Effector memory CD8-positive, alpha-beta T cell (primary cell): ENCODE measurements at places on chromosomes 6 and 20.

- no peak for DNase-seq
- H3K27me3 ChIP-seq = no peaks in the 10 kb centered on the region
- no peak overlapping the region for H3K4me3 ChIP-seq
- H3K27ac ChIP-seq = no peak overlapping the region
These were observed 101.6 kb downstream of the RAMACL start for GRCh38 chr6:166484863-166485262.

DNA sequence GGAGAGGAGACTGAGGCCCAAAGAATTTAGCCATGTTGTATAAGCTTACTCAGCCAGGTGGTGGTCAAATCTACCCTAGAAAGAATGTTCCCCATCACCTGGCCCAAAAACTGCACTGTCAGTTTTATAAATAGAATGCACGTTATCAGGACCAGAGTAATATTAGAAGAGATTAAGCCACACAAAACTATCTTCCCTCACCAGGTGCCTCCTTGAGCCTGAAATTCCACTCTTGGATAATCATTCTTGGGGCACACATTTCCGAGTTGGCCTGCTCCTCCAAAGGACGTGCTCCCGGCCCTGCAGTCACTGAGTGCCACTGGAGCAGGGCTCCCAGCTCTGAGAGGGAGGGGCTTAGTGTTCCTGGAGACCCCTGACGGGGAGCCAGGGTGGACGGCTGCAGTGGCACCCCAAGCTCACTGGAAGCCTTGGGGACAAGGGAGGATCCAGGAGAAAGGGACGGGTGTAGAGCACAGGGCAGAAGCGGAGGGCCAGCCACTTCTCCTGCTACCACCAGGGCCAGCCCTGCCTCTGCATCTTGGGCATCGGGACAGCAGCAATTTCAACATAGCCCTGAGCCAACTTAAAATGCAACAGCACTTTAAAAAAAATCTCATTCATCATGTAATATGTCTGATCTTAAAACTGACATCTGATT, 160.8 kb upstream of the QKI start:
- H3K36me3 ChIP-seq = no peaks in the 10 kb centered on the region
- no peak overlapping the region for H3K4me3 ChIP-seq
- H3K4me1 ChIP-seq = no peaks in the 10 kb centered on the region
- no peak overlapping the region for H3K27ac ChIP-seq
- no peaks in the 10 kb centered on the region for H3K27me3 ChIP-seq

GRCh38 chr20:50484271-50484976, 25.8 kb upstream of the PTPN1 start:
- H3K36me3 ChIP-seq = peaks cover 7% of the 10 kb centered on the region
- peak overlapping the region; percentile 76 for H3K4me3 ChIP-seq
- no peak for DNase-seq
- H3K27me3 ChIP-seq = no peaks in the 10 kb centered on the region
- peaks cover 13% of the 10 kb centered on the region for H3K4me1 ChIP-seq

DNA sequence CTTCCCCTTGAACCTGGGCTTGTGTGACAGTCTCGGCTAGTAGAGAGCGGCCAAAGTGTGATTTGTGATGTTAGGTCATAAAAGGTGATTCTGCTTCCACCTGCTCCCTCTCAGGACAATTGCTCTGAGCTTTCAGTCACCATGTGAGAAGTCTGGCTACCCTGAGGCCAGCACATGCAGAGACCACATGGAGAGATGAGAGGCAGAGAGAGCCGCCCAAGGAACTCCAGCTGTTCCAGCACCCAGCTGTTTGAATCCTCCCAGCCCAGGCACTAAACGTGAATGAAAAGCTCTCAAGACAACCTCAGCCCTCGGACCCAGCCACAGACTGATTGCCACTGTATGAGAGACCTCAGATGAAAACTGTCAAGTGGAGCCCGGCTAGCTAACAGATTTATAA, 143.4 kb upstream of the EEF1E1 start:
- DNase-seq = no peak
- peaks cover 4% of the 10 kb centered on the region for H3K36me3 ChIP-seq
- H3K4me3 ChIP-seq = no peak overlapping the region
- H3K27me3 ChIP-seq = peaks cover 38% of the 10 kb centered on the region
- H3K4me1 ChIP-seq = no peaks in the 10 kb centered on the region

- no peak overlapping the region for H3K4me3 ChIP-seq
- H3K4me1 ChIP-seq = no peaks in the 10 kb centered on the region
- no peak for DNase-seq
- H3K27ac ChIP-seq = no peak overlapping the region
- no peaks in the 10 kb centered on the region for H3K27me3 ChIP-seq
These were observed 227.0 kb downstream of the BMP2 start for GRCh38 chr20:6994452-6994851.

DNA sequence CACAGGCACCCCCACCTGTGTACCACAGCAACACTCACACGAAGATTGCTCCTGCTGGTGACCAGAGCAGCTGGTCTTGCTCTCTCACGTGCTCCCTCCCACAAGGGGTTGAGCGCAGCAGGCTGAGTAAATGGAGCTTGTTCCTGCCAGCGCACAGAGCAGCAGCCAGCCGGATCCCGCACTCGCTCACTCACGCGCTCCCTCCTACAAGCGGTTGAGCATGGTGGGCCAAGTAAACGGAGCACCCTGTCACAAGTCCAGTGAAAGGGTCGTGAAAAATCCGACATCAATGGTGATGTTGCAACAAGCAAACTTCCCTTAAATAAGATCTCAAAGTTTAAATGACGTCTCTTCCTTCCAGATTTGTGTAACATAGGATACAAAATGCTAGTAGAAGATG, 313.7 kb downstream of the FOXC1 start:
- no peaks in the 10 kb centered on the region for H3K27me3 ChIP-seq
- H3K4me3 ChIP-seq = no peak overlapping the region
- DNase-seq = no peak
- H3K36me3 ChIP-seq = no peaks in the 10 kb centered on the region

DNA sequence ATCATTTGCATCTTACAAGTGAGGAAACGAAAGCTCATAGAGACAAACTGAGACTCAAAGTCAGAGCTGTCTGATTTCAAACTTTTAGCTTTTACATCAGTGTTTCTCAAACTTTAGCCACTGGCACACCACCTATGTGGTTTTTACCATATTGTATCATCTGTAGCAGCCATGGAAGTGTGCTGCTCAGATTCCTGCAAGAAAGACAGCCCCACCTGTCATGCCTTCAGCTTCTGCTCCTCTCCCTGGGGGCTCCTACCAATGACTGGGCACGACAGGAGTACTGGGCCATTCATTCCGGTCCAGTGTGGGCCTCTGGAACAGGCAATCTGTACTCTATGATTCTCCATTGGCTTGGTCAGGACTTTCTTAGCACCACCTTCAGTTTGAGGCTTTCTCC, 87.0 kb downstream of the BCAS1 start:
- no peaks in the 10 kb centered on the region for H3K36me3 ChIP-seq
- H3K4me3 ChIP-seq = no peak overlapping the region
- H3K27me3 ChIP-seq = peaks cover 28% of the 10 kb centered on the region
- no peak for DNase-seq
- no peak overlapping the region for H3K27ac ChIP-seq

GRCh38 chr6:128439627-128440026, 80.8 kb downstream of the PTPRK start:
- H3K27me3 ChIP-seq = peaks cover 36% of the 10 kb centered on the region
- no peak overlapping the region for H3K4me3 ChIP-seq
- H3K36me3 ChIP-seq = no peaks in the 10 kb centered on the region
- no peaks in the 10 kb centered on the region for H3K4me1 ChIP-seq

DNA sequence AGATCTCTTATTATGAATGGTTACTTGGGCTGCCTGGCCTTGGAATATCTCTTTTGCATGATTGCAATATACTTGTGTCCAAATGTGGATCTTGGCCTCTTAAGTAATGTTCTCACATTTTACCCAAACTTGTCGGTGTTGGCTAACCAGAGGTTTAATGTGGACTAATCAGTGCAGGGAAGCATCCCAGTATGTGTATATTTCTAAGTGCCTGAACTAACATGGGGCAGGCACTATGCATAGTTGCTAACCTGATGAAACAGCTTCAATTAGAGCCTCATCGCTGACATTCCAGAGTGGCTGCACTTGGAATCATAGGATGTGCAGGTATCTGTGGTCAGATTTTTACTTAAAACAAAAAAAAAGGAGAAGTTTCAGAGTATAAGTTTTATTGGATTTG, 160.0 kb downstream of the PDE7B start:
- no peak overlapping the region for H3K4me3 ChIP-seq
- H3K27me3 ChIP-seq = peaks cover 37% of the 10 kb centered on the region
- no peak for DNase-seq
- H3K36me3 ChIP-seq = no peaks in the 10 kb centered on the region
- H3K4me1 ChIP-seq = no peaks in the 10 kb centered on the region

DNA sequence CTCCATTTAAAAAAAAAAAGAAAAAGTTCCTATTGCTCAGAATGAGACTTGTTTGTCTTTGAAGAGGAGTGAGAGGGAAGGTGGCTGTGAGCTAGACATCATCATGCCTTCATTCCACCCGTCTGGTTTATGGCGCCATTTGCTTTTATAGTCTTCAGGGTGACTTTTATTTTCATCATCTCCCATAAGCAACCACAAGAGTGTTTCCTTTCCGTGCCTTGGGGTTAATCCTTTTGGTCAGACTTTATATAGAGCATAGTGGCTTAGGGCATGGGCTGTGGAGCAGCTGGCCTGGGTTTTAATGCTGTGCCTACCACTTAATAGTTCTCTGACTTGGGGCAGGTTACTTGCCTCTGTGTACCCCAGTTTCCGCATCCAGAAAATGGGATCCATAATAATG, 77.8 kb downstream of the RREB1 start:
- peaks cover 48% of the 10 kb centered on the region for H3K36me3 ChIP-seq
- H3K4me3 ChIP-seq = no peak overlapping the region
- no peaks in the 10 kb centered on the region for H3K4me1 ChIP-seq
- no peak overlapping the region for H3K27ac ChIP-seq

GRCh38 chr20:33443006-33443511, 504 bp downstream of the SNTA1 start:
- peak overlapping the region; percentile 95 for H3K4me3 ChIP-seq
- no peak for DNase-seq
- peaks cover 17% of the 10 kb centered on the region for H3K4me1 ChIP-seq
- H3K27me3 ChIP-seq = no peaks in the 10 kb centered on the region
- H3K27ac ChIP-seq = peak overlapping the region; percentile 79
- H3K36me3 ChIP-seq = peaks cover 8% of the 10 kb centered on the region

DNA sequence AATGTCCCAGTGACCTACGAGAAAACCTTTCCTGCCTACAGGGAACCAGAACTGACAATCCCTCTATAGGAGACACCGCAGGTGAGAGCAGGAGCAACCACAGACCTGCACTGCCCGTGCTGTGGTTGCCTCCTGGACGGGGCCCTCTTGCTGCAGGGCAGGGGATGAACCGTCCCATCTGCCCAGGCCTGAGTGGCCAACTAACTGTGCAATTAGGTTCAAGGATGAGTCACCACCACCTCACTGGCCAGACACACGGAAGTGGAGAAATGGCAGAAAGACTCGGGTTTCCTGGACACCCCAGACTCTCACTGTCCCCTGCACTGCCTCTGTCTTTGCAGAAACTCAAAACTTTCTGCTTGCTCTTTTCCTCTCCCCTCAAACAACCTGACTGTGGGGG, 13.8 kb upstream of the HLA-G start:
- no peak for DNase-seq
- no peaks in the 10 kb centered on the region for H3K36me3 ChIP-seq
- peaks cover 62% of the 10 kb centered on the region for H3K27me3 ChIP-seq
- H3K4me3 ChIP-seq = no peak overlapping the region

GRCh38 chr20:40280616-40281015, 408.4 kb downstream of the MAFB start:
- no peak overlapping the region for H3K27ac ChIP-seq
- no peaks in the 10 kb centered on the region for H3K4me1 ChIP-seq
- H3K4me3 ChIP-seq = no peak overlapping the region
- DNase-seq = no peak

GRCh38 chr20:36274181-36274841, 31.8 kb upstream of the DLGAP4 start:
- peaks cover 38% of the 10 kb centered on the region for H3K27me3 ChIP-seq
- H3K4me3 ChIP-seq = no peak overlapping the region
- H3K4me1 ChIP-seq = no peaks in the 10 kb centered on the region
- H3K36me3 ChIP-seq = no peaks in the 10 kb centered on the region

GRCh38 chr20:3716195-3716834, 3.9 kb upstream of the SIGLEC1 start:
- peaks cover 47% of the 10 kb centered on the region for H3K27me3 ChIP-seq
- H3K27ac ChIP-seq = peak overlapping the region; percentile 39
- H3K4me3 ChIP-seq = no peak overlapping the region

DNA sequence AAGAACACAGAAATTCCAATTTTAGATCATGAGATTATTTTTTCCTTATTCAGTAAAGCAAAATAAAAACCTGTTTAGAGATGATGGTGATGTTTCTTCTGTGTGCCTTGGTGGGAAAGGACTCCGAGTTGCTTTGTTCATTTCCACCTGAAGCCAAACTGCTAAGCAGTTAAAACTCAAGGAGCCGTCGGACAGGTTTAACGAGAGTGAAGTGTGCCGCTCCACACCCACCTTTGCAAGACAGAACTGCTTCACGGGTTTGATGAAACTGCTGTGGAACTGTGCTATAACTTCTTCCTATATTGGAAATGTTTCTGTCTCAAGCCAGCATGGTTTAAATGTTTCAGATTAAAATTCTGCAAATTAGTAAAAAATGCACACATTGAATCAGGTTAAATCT, 9.2 kb upstream of the DSP start:
- H3K36me3 ChIP-seq = no peaks in the 10 kb centered on the region
- H3K27me3 ChIP-seq = peaks cover 54% of the 10 kb centered on the region
- no peak for DNase-seq
- no peak overlapping the region for H3K4me3 ChIP-seq
- no peaks in the 10 kb centered on the region for H3K4me1 ChIP-seq

DNA sequence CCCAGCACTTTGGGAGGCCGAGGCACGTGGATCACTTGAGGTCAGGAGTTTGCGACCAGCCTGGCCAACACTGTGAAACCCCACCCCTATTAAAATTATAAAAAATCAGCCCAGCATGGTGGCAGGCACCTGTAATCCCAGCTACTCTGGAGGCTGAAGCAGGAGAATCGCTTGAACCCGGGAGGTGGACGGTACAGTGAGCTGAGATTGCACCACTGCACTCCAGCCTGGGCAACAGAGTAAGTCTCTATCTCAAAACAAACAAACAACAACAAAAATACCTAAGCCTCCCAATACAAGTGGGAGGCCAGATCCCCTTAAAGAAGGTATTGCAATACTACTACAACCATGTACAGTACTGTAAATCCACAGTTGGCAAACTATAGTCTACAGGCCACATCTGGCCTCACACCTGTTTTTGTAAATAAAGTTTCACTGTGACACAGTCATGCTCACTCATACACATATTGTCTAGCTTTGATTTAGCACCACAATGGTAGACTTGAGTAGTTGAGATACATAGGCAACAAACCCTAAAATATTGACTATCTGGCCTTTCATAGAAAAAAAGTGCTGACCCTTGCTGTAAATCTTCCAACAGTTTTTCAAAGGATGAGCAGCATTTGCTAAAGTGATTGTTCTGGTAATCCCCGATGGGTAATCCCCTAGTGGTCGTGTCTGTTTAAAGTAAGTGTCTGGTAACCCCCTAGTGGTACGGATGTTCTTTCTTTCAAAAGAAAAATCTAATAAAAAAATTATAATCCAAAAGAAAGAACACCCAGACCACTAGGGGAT, 202.0 kb downstream of the RNGTT start:
- no peak for DNase-seq
- H3K36me3 ChIP-seq = peaks cover 3% of the 10 kb centered on the region
- H3K4me1 ChIP-seq = peaks cover 14% of the 10 kb centered on the region
- no peak overlapping the region for H3K27ac ChIP-seq
- no peak overlapping the region for H3K4me3 ChIP-seq
- H3K27me3 ChIP-seq = no peaks in the 10 kb centered on the region

GRCh38 chr20:13865791-13866351, 81.0 kb downstream of the NDUFAF5 start:
- no peak for DNase-seq
- no peak overlapping the region for H3K4me3 ChIP-seq
- H3K27me3 ChIP-seq = no peaks in the 10 kb centered on the region
- H3K36me3 ChIP-seq = no peaks in the 10 kb centered on the region
- H3K27ac ChIP-seq = no peak overlapping the region
